Cardiac atrium fibroblast (primary cell): ENCODE measurements at places on chromosomes 5 and 9. TPM values are rescaled to one million over a fixed set of nuclear protein-coding genes. Genes with fewer than 3 reads are reported as not detected.

CDO1 gene
- 0.65 and 0.72 TPM in 2 replicates for total RNA-seq

SPINK6 gene
- not detected in 2 replicates for total RNA-seq

FOXD4 gene
- total RNA-seq, result not detected in 2 replicates

SPINK7 gene
- not detected in 2 replicates for total RNA-seq

MZB1 gene
- 0.36 TPM in 1 of 2 replicates, not detected in the other for total RNA-seq

ANKRD18B gene
- total RNA-seq, result not detected in 2 replicates

TMOD1 gene
- total RNA-seq, result 0.18 and 0.65 TPM in 2 replicates

KCNN2 gene
- total RNA-seq, result not detected in 2 replicates

NR2F1 gene
- total RNA-seq, result 85.9 and 157 TPM in 2 replicates

TSSK1B gene
- total RNA-seq, result 0.97 TPM in 1 of 2 replicates, not detected in the other

SPATA31D4 gene
- not detected in 2 replicates for total RNA-seq

PCDHB12 gene
- total RNA-seq, result 0.16 and 0.72 TPM in 2 replicates

ADAMTS2 gene
- 157 and 162 TPM in 2 replicates for total RNA-seq

RASEF gene
- not detected in 2 replicates for total RNA-seq

MCCC2 gene
- 16.6 and 30.6 TPM in 2 replicates for total RNA-seq

ROPN1L gene
- total RNA-seq, result 0.32 TPM in 1 of 2 replicates, not detected in the other

NDFIP1 gene
- total RNA-seq, result 64.3 and 68.2 TPM in 2 replicates

DAPK1 gene
- total RNA-seq, result 25.6 and 43.7 TPM in 2 replicates

ATG12 gene
- total RNA-seq, result 59.3 and 68.6 TPM in 2 replicates

ANKRD33B gene
- 3.8 and 4.4 TPM in 2 replicates for total RNA-seq

PPP2R2B gene
- under 0.01 TPM in 1 of 2 replicates, not detected in the other for total RNA-seq

HTR4 gene
- not detected in 2 replicates for total RNA-seq

GPR21 gene
- not detected in 2 replicates for total RNA-seq

SLC1A3 gene
- 3.8 and 5.0 TPM in 2 replicates for total RNA-seq
